ENCODE measurements at places on chromosomes 7 and 10. TPM values are rescaled to one million over a fixed set of nuclear protein-coding genes. Genes with fewer than 3 reads are reported as not detected.

The HEPACAM2 gene
- total RNA-seq = not detected

The SLIT1 gene
- total RNA-seq = 0.32 TPM

The CLDN4 gene
- total RNA-seq = not detected

The ANKRD7 gene
- total RNA-seq = not detected

The PNLIP gene
- not detected for total RNA-seq

DNA sequence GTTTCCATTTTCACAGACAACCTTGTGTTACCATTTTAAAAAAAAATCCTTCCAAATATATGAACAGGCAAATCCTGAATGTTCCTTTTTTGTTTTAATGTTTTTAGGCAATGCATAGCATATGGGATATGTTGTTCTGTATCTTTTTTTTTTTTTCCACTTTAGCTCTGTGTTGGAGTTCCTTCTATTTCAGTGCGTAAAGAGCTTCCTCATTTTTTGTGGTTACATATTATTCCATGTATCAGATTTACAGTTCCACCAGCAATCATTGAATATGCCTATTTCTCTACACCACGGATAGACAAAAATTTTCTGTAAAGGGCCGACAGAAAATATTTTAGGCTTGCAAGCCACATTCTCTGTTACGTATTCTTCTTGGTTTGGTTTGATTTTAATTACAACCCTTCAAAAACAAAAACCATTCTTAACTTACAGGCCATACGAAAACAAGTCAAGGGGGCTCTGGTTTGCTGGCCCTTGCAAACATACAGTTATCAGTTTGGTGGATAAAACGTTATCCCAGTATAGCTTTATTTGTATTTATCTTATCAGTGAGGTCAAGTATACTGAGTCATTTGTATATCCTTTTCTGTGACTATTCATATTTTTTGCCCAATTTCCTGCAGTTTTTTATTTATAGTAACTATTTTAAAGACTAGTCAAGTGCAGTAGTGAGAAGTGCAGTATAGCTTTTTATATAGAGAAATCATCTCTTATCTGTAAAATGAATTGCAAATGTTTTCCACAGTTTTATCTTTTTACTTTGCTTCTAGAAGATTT is 55.7 kb downstream of the RALA start:
- no peaks in the 10 kb centered on the region for H3K4me1 ChIP-seq
- no peaks in the 10 kb centered on the region for H3K27me3 ChIP-seq
- no peak for DNase-seq
- peaks cover 15% of the 10 kb centered on the region for H3K36me3 ChIP-seq
- H3K27ac ChIP-seq = no peak overlapping the region

- H3K36me3 ChIP-seq = no peaks in the 10 kb centered on the region
- no peak for DNase-seq
- no peak overlapping the region for H3K4me3 ChIP-seq
- H3K27ac ChIP-seq = no peak overlapping the region
- peaks cover 11% of the 10 kb centered on the region for H3K4me1 ChIP-seq
- H3K27me3 ChIP-seq = peaks cover 12% of the 10 kb centered on the region
Observed at GRCh38 chr10:60977161-60978122, 33.5 kb upstream of the RHOBTB1 start.

GRCh38 chr7:128274884-128275603 is 34.0 kb downstream of the LEP start:
- H3K4me1 ChIP-seq = no peaks in the 10 kb centered on the region
- no peak overlapping the region for H3K4me3 ChIP-seq
- peaks cover 12% of the 10 kb centered on the region for H3K27me3 ChIP-seq
- no peak overlapping the region for H3K27ac ChIP-seq
- DNase-seq = no peak

GRCh38 chr7:35992436-35992835 is 160.6 kb upstream of the EEPD1 start:
- H3K4me3 ChIP-seq = no peak overlapping the region
- peaks cover 16% of the 10 kb centered on the region for H3K4me1 ChIP-seq
- H3K27me3 ChIP-seq = no peaks in the 10 kb centered on the region
- no peak for DNase-seq
- H3K36me3 ChIP-seq = no peaks in the 10 kb centered on the region
- H3K27ac ChIP-seq = no peak overlapping the region

DNA sequence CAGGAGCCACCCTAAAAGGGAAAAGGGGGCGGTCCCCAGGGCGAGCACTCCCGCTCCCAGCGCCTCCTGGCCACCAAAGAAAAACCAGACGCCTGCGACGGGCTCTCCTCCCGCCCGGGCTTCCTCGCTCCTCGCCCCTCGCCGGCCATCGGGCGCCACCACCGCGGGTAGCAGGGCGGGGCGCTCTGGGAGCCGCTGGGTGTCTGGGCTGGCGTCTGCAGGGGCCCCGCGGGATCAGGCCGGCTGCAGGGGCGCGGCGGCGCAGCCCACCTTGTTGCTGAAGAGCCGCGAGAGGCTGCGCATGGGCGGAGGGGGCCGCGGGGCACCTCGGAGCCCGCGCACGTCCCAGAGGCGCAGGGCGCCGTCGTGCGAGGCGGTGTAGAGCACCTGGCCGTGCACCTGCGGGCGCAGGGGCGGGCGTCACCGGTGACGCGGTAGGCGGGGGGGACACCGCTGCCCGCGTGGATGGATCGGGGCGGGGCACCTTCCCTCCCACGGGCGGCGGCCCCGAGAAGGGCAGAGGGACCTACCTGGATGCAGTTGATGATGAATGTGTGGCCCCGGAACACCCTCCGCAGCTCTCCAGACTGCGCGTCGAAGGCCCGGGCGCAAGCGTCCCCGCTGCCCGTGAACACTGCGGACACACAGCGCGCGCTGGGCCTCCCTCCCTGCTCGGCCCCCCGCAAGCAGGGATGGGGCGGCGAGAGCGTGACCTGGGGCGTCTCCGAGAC is 28.3 kb downstream of the WDR86 start:
- peaks cover 4% of the 10 kb centered on the region for H3K4me1 ChIP-seq
- H3K4me3 ChIP-seq = no peak overlapping the region
- H3K27me3 ChIP-seq = peaks cover 34% of the 10 kb centered on the region
- peaks cover 11% of the 10 kb centered on the region for H3K36me3 ChIP-seq
- no peak for DNase-seq
- no peak overlapping the region for H3K27ac ChIP-seq

DNA sequence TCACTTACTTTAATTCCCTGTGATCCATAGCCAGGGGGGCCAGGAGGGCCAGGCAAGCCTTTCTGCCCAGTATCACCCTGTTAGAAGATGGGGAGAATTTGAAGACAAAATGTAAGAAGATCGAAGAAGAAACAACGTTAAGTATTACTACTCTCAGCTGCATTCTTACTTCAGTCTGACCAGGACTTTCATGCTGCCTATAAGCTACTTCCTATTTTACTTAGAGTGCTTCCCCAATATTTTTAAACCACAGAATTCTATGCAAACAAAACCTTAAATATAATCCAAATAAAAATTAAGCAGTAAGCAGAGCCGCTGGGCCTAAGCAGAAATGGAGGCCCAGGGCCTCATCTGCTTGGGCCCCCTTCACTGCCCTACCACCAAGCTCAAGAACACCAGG is 117.8 kb downstream of the COL28A1 start:
- no peaks in the 10 kb centered on the region for H3K36me3 ChIP-seq
- H3K4me3 ChIP-seq = no peak overlapping the region
- DNase-seq = no peak
